ENCODE measurements at places on chromosomes 12 and 14.

DNA sequence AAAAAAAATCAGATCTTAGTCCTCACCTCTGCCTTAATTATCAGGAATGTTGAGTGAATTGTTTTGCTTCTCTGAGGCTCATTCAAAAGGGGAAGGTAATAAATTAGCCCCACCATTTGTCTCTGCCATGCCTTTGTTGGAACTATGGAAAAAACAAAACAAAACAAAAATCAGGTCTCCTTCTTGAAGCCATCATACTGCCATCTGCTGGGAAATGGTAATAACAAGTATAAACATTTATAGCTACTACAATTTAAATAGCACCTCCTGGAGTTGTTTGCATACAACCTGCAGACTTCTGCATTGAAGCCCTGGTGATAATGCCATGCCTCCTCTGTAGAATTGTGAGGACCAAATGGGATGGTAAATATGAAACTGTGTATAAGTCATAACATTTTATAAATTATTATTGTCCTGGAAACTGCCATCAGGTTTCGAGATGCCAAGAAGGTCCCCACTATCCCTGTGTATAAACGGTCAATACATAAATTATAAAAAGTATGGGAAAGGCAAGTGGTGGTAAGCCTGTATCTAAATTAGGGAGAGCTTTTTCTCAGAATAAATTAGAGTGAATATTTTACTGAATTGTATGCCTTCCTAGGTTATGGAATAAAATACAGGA is 87.2 kb upstream of the FGD4 start:
- no peak for DNase-seq

GRCh38 chr12:124881123-124881522 is 17.5 kb upstream of the SCARB1 start:
- no peak for DNase-seq

DNA sequence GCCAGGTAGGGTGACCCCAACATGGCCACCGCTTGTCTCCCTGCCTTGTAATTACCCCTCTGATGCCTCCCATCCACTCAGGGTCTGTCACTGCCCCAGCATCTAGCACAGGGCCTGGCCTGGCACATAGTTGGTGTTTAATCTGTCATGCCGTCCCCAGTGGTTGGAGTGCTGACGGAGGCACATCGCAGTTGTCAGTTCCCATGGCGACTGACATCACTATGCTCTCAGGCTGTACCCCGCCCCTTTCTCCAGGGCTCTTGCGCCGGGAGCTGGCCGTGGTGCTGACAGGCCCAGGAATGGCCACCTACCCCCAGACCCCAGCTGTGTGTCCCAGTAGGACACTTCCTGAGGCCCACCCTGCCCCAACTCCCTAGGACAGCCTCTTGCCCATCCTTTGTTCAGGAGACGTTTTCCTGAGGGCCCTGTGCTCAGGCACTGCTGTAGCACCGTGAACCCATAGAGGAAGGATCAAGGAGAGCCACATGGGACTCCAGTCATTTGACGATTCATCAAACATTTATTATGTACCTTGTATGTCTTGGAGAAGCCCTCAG is 23.0 kb downstream of the FAM222A start:
- DNase-seq = no peak

DNA sequence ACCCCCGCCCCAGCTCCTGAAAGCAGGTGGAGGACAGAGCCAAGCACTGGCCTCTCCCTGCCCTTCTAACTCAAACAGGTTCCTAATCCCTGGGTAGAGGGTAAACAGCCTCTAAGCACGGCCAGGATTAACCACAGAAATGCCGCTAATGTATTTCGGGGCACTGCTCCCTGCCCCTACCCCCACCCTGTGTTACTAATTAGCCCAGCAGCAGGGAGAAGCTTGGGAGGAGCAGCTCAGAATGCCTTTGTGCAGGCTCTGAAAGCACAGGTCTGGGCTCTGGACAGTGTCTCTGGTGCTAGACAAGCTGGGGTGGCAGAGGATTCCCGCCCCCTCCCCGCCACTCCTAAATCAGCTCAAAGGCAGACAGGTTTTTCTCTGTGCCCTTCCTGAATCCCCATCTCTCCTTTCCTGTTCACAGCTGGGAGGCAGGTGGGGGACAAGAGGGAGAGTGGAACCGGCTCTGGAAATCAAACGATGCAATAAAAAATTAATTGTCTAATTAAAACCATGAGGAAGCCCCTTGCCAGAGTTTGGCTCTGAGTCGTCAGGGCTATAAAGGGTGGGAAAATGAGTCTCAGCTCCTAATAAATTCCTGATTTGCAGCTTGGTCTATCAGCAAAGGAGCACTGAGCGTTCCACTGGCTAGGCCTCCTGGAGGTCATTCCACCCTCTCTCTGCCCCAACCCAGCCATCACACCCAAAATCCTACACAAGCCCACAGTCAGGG is 53.0 kb downstream of the SMUG1 start:
- DNase-seq = no peak

GRCh38 chr14:105055334-105055733 is 9.9 kb downstream of the GPR132 start:
- no peak for DNase-seq

DNA sequence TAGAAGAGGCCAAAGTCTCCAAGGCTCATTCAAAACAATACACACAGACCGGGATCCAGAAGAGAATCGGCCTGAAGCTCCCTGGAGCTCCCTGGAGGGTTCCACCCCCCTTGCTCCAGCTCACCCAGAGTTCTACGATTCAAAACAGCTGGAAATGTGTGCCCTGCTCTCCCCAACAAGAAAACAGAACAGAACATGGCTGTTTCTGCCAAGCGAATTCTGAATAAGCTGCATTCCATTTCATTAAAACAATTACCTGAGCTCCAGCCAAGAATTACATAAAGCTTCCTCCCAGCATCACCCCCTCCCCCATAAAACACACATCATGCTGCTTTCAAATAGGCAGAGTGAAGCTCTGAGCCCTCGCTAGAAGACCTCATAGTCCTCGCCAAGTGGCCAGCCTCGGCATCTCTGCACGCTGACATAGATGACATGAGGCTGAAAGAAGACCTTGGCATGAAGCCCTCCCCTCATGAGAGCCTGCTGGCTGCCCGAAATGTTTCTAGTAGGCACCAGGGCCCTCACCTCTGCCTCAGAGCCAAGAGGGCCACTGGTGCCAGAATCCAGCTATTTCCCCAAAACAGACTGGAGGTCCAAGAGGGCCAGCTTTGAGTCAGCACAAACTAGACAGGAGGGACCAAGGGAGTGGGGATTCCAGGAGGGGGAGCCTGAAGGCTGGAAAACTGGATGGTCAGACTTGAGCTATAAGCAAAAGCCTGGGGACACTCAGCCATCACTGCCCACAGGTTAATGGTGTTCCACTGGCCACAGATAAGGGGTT is 8.3 kb downstream of the PXN start:
- DNase-seq = no peak

DNA sequence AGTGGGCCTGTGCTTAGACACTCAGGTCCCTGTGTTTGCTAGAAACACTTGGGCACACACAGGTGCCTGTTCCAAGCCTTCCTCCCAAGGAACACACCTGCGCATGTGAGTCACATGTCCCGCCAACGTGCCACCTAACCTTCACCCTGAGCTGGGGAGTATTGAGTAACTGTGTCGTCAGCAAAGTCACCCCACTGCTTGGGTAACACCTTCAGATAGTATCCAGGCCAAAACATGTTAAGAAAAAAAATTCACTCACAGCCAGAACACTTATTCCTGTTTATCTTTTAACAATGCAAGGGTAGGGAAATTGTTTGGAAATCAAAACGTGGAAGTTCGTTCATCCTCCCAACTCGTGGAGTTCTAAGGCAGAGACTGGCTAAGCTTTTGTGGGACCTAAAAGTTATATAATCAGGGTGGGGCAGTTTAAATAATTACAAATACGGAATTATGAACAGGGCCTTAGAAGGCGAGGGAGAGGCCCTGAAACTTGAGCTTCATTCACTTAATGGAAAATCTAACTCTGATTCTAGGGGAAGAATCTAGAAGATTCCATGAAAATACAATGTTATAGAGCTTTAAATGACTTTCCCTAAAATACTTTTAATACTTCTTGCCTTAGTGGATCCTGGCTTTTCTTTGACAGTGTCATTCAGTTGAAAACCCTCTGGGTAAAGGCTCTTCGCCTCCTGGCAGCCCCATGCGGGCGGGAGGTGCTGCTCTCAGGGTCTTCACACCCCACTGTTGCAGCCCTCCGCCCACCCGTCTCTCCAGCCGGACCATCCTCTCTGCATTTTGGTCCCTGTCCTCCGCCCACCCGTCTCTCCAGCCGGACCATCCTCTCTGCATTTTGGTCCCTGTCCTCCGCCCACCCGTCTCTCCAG is 30.3 kb upstream of the ADIPOR2 start:
- no peak for DNase-seq

GRCh38 chr12:55624056-55624455 is 12.6 kb upstream of the OR10P1 start:
- no peak for DNase-seq

DNA sequence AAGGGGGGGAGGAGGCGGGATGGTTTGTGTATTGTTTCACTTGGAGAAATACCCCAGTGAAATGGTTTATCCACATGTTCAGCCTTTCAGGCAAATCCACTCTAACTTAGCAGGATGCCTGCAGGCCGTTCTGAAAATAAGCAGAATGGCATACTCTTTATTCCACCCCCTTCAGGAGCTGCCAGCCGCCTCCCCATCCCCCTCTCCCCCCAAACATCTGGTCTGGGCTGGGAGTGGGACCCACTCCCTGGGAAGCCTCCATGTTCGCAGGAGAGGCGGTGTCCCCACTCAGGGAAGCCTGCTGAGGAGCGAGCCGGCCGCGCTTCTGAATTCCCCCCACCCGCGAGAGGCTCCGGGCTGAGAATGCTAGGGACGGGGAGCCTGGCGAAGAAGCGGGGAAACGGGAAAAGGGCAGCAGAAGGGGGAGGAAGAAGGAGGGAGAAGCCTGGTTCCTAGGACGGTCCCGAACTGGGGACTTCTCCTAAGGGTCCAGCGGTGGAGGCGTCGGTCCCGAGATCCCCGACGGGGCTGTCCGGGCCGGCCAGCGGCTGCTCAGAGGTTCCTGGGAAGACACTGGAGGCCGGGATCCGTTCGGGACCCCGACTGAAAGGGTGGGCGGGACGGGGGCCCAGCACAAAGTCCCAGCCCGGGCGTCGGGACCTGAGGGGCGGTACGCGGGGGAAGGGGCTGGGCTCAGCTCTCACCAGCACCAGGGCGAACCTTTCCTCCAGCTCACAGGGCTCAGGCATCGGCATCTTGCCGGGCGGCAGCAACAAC is 666 bp downstream of the FMNL3 start:
- DNase-seq = peak; percentile 14

DNA sequence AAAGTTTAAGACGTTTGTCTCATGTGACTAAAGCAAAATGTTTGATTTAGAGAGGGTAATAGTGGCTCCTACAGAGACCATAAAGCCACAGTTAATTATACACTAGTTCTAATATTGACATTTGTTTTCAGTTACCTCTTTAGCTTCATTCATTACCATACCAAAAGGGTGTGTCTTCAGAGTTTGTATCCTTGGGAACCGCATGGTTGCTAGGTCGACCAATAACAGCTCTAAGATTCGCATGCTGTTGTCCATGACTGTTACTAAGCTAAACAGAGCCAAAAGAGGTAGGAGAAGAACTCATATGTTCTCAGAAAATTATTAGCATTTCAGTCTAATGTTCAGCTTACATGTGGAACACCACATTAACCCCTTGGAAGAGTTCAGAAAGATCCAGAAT is 36.2 kb upstream of the ETNK1 start:
- DNase-seq = no peak

Measured in occipital lobe (tissue), 3 donors.